Kidney glomerular epithelial cell (primary cell): ENCODE measurements at places on chromosomes 5 and 9.

GRCh38 chr5:174553556-174553955 is 170.8 kb upstream of the MSX2 start:
- DNase-seq: no peak

- no peak for DNase-seq
Observed at GRCh38 chr9:93126151-93126781, 7.8 kb downstream of the NINJ1 start.

- no peak for DNase-seq
Observed at GRCh38 chr5:179967489-179967888, 59.8 kb upstream of the TBC1D9B start.

GRCh38 chr9:113417370-113417769 is 6.8 kb downstream of the C9orf43 start:
- DNase-seq: no peak

DNA sequence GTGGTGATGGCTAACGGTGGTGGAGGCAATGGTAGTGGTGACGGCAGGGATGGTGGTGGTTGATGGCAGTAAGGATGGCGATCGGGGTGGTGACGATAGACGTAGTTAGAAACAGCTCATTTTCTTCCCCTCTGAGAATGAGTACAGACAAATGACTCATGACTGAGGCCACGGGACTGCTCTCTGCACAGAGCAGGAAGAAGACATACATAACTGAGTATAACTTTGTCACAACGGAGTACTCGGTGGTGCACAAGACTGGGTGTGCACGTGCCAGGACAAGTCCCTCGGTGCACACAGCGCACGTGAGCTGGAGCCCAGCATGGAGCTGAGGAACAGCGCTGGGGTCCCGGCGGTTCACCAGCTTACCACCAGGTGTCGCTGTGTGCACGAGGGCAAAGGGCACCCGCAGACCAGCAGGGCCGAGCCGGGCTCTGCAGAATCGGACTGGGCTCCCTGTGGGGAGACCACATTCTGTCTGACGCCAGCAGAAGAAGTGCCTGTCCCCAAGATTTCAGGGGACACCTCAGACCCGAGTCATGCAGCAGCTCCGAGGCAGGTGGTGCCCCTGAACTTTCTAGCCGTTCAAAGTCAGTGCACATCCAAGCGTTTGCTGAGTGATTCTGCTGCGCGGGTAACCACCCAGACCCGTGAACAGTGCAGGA is 188.6 kb downstream of the FSTL4 start:
- peak; percentile 6 for DNase-seq

GRCh38 chr9:122819326-122819725 is 9.1 kb downstream of the PDCL start:
- no peak for DNase-seq

- DNase-seq: no peak
Observed at GRCh38 chr5:132238901-132239500, 11.3 kb upstream of the P4HA2 start.

GRCh38 chr5:125411071-125411743 is 664.8 kb upstream of the ZNF608 start:
- DNase-seq: peak; percentile 95

DNA sequence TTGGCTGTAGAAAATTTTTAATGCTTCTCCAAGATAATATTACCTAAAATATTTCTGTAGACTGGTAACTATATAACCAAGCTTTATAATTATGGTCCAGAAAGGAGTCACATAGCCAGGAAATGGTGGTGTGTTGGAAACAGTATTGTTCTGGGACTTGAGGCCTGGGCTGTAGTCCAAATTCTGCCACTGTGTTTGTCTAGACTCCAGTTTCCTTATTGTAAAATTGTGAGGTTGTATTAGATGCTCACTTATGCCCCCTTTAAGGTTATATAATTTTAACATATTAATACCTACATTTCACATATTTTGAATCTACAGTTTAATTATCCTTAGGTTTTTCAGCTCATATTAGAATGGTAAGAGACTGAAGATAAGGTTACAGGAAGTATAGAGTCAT is 42.4 kb downstream of the STX17 start:
- DNase-seq: no peak

DNA sequence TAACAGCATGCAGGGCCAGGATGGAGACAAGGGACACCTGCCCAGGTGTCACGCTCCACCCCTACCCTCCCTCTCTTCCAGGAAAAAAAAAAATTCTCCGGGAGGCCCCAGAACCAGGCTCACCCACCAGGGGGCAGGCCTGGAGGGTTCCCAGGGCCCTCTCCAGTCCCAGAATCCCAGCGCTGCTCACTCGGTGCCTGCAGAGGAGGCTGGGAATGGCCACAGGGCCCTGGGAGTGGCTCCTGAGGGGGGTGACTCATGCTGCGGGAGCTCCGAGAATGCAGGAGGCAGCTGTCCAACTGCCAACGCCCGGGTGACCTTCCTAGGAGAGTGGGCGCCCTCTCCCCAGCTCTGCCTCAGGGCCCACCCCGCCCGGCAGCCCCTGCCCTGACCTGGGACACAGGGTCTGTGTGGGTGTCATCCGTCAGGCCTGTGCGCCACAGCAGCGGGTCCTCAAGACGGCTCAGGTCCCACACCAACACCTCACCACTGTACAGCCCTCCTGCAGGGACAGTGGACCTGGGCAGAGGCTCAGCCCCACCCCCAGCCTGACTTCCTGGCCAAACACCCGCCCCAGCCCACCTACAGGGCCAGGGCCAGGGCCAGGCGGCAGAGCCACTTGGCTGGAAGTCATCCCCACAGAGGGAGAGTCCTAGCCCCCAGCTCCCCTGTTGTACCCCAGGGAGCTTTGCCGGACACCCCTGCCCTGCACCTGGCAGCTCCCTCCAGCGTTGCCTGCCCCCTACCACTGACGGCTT is 21.2 kb downstream of the DYNC2I2 start:
- DNase-seq: peak; percentile 94

DNA sequence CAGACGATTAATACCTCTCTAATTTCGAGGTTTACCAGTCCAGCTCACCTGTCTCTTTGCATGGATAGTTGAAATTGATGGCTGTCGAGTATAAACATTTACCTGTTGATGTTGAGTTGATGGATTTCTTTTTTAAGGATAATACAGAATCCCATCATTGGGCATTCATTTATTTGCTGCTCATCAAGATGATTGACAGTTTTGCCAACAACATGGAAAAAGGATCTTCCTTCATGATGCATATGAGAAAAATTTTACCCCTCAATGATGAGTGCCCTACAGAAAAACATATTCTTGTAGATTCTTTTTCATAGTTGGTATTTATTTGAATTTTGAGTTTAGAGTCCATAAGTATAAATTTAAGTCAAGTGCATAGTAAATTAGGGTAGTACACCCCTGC is 59.2 kb downstream of the ZCCHC7 start:
- no peak for DNase-seq

DNA sequence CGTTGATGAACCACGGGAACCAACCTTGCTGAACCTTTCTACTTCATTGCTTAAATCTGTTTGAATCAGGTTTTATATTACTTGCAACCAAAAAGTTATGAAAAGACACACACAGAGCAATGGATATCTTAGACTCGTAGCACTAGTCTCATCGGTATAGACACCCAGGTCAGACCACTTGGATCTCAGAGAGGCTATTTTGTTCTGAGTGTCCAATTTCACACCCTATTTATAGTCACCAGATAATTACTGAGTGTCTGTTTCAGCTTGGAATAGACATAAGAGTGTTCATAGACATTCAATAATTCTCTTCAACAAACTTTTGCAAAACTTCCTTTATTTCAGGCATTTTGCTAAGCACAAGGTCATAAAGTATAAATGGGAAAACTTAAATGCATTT is 145.4 kb upstream of the EGFLAM start:
- no peak for DNase-seq

DNA sequence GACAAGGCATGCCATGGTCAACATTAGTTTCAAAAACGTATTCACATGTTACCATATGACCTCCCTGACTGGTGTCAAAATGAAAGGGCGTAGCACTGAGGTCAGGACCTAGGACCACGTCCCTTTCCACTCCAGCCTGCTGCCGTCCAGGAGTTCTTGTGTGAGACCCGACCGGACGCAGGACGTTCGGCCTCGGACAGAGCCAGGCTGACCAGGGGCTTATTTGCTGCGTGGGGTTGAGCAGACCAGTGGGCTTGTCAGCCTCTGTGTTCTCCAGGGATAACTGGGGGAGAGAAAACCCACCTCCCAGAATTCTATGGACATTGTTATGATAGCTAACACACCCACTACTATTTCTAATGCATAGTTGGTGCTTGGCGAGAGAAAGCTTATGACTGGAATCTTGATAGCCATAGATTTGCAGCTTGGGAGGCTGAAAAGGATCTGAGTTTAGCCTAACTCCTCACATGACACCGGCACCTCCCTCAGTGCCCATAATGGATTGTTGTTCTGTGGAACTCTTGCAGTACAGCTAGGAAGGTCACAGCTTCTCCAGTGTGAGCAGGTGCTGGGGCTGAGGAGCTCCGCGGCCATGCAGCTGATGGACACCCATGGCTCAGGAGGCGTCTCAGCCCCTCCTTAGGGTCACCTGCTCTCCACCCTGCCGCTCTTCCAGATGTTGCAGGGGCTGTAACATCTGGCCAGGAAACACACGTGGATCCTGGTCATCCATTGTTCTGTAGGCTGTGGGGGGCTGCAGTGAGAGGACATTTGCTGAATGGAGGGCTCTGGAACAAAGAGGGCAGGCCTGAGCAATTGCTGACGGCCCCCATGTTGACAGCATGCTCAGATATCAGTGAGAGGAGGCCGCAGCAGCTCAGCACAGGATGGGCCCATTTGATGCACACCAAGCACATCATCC is 368.4 kb downstream of the IRX2 start:
- DNase-seq: no peak

- peak; percentile 9 for DNase-seq
Observed at GRCh38 chr9:78298046-78298765, 1.3 kb downstream of the PSAT1 start.

DNA sequence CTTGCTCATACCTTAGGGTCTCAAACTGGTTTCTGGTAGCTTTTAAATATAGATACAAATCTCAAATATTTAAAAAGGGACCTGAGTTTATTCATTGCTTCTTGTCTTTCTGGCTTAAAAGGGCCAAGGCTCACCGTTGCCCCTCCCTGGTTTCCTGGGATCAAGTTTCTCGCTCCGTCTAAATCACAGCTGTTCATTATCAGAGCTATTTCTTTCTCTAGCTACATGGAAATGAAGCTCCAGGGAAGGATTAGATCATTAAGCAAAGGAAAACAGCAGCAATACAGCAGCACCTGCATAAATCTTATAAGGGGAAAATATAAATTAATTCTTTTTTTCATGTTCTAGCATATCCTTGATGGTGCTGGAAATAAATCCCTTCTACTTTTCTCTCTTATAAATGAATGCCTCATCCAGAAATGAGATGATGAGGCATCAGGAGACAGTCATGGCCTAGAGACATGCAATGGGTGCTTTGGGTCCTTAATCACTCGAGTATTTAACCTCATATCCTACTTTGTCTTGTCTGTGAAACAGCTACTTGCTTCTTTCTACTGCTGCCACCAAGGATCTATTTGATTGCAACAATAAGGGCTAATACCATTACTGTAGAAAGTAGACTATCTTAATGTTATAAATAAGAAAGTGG is 320.1 kb downstream of the TRPM3 start:
- no peak for DNase-seq

DNA sequence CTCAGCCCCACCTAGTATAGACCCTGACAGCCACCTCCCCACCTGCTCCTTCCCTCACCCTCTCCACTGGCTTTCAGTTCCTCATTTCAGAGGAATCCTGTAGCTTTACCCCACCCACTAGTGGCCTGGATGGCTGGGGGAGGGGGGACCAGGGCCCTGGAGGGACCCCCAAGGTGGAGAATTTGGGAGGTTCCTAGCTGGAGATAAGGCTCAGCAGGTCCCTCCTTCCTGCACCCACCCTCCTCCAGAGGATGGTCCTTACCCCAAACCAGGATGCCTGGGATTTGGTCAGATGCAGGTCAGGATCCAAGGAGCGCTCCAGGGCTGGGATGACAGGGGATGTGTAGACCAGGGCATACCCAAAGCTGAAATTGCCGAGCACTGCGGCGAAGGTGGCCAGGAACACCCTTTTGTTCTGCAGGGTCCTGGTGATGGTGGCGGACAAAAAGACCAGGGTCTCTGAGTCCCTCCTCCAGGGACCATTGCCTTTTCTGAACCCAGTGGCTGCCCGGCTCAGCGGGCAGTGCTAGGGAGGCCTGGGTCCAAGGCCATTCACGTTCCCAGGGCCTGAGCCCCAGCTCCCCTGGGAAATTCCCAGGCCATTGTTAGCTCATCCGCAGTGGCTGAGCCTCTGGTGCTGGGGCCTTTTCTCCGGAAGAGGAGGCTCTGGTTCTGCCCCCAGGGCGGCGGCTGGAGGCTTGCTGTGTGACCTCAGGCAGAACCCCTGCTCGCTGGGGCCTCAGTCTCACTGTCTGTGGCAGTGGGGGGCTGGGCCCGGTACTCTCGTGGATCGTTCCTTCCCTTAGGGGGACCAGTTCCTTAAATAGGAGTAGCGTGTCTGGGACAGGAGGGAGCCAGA is 678 bp downstream of the SLC2A6 start:
- peak; percentile 26 for DNase-seq

DNA sequence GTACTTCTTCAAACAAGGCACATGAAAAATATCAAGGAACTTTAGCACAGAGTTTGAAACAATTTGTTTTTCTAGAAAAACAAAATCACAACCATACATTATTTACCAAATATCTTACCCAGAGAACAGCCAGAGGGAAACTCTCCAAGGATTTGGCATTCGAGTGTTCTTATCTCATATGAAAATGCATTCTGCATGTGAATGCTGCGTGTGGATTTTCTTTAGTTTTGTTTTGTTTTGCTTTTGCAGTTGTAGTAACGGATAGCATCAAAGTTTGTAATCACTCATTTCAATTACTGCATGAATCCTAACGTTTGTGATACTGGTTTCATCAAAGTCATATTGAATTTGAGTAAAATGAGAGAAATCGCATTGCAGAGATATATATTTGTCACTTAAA is 28.0 kb downstream of the ADAMTSL1 start:
- DNase-seq: no peak

GRCh38 chr5:120604884-120605283 is 140.8 kb downstream of the PRR16 start:
- DNase-seq: peak; percentile 75

GRCh38 chr5:167207081-167207480 is 1084.4 kb upstream of the WWC1 start:
- no peak for DNase-seq

- no peak for DNase-seq
Observed at GRCh38 chr9:124442379-124442778, 7.9 kb upstream of the ADGRD2 start.

DNA sequence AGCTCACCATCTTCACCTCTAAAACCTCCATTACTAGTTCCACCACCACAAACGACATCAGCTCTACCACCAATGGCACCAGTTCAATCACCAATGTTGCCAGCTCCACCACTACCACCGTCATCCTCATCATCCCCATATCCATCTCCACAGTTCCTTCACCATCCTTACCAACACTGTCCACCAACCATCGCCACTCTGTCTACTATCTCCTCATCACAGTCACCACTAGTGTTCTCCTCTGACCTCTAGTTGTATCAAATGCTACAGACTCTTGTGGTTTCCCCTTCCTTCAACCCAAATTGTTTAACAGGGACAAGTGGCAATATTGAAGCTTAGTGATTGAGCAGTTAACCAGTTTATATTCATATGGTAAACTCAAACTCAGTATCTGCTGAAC is 182.6 kb downstream of the CAAP1 start:
- DNase-seq: no peak
